Stimulated activated CD8-positive, alpha-beta memory T cell treated with anti-CD3 and anti-CD28 coated beads, Interleukin-7, amount 100 ng/mL, for 1 hour (primary cell): ENCODE measurements at places on chromosomes 13 and 19.

- DNase-seq, result no peak
Measured at GRCh38 chr13:26855921-26856320, 95.3 kb upstream of the GPR12 start.

- DNase-seq, result no peak
Measured at GRCh38 chr13:100620792-100621191, 32.2 kb upstream of the GGACT start.

DNA sequence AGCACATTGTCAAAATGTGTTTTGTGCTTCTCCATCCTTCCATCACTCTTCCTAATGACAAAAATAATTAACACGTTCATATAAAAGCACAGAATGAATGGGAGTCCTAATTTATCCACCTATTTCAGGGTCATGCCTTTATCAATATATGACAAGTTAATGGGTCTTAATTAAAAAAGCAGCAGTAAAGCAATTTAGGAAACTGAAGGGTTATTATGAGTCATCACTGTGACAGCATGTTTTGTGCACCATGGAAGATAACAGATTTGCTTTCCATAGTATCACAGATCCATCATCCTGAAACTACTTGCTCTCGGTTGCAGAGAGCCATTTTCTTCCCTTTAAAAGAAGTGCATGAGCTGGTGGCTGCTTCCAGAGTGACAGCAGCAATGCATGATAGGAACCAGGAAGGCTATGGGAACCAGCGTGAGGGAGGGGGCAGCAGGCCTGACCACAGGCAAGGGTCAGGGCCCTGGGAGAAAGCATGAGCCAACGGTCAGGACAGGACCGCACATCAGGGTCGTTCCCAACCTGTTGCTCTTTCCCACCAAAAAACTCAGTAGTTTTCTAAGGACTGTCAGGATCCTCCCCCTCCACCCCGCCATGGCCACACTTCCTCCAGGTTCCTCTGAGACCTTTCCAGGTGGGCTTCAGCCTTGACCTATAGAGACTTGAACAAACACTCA is 784.1 kb downstream of the UQCRFS1 start:
- DNase-seq, result no peak

DNA sequence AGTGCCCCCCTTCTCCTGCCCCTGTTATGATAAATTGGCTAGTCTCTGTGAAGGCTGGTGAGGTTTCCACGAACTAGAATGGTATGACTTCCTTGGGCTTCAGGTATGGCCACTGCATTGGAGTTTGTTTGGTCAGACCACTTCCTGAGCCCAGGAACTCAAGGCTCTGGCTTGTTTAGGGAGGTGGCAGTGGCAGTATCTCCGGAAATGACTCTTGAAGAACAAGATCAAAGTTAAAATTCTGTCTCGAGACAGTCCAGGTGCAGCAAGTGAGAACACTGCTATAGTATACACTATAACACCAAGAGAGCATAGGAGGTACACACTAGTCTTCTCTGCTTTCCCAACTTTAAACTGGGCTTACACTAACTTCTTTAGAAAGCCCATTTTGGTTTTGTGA is 309.1 kb downstream of the KLF12 start:
- DNase-seq, result no peak

DNA sequence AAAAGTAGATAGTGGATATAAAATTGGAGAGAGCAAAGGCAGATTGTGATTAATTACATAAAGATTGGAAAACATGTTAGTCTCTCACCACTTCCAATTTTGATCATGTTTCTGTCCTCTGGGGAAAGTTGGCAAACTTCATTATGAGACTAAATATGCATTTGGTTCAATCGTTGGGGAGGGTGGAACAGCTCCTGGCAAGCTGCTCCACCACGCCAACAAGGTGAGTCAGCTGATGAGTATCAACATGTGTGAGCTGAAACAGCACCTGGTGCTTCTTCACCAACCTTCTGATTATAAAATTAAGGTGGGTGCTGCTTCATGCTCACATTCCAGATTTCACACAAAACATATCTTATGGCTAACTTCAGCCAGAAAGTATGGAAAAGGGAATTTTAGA is 1784.6 kb downstream of the SLITRK5 start:
- DNase-seq, result no peak

GRCh38 chr13:51746802-51747201 is 57.2 kb downstream of the DHRS12 start:
- no peak for DNase-seq

DNA sequence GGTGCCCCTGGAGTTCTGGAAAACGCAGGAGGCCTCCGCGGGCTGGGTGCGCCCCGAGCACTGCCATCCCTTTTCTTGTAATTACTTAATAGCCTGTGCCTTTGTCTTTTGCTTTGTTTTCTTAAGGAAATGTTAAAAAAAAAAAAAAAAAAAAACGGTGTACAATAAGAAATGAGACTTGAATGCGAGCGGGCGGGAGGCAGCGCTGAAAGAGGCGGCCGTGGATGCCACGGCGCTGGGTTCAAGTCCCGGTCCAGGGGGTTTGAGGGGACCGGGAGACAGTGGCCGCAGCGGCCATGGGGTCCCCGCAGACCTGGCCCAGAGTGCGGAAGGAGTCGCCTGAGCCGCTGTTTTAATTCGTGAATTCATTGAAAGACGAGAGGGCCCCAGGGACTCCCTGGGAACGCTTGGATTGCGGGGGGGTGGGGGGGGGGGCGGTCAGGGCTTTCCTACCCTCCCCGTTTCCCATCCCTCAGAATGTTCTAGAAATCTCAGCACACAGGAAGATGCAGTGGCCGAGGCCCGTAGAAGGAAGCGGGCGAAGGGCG is 349.2 kb upstream of the ARGLU1 start:
- no peak for DNase-seq

DNA sequence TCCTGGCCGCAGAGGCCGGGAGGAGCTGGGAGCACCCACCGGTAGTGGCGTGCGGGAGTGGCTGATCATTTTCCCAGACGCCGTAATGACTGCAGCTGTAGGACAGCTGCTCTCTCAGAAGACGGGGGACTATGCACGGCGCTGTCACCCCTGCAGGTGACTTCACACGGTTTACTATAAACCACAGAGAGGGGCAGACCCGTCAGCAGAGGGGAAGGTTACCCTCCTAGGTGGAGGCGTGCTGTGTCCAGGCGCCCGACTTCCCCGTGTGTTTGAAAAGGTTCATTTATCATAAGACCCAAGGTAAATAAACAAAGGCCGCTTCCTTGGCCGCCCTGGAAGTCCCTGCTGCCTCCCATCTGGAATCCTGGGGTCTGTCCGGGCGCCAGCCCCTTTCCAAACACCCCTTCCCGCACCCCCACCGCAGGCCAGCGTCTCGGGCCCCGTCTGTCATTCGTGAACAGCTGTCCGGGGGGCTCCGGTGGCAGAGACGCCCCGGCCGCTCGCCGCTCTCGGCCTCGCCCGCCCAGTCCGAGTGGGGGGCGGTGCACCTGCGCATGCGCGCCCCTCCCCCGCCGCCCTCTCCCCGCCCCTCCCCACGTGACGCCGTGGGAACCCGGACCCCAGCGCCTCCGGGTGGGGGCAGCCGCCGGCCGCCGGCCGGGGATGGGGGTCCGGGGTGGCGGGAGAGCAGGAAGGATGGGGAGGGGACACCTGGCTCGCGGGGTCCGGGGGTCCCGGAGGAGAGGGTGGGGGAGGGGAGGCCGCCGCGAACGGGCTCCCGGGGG is 915 bp downstream of the SHC2 start:
- DNase-seq, result no peak

- DNase-seq, result no peak
Measured at GRCh38 chr19:4536798-4537197, 1.8 kb upstream of the PLIN5 start.

DNA sequence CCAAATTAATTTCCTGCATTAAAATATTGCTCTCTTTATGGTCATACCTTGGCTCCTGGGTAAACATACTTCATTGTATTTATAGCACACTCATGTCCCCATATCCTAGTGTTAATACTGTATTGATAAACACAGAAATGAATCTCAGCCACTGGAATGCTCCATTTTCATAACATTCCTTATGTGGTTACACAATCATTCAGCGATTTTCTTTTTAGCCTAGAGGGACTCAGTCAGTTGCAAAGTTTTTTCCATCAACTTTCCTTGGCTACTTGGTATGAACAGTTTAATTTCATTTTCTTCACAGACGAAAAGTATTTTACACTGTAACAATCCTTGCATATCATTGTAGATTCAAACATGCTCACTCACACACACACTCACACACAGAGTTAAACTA is 471.5 kb downstream of the FGF14 start:
- no peak for DNase-seq

- no peak for DNase-seq
Measured at GRCh38 chr19:5651361-5651760, 28.5 kb downstream of the SAFB start.

DNA sequence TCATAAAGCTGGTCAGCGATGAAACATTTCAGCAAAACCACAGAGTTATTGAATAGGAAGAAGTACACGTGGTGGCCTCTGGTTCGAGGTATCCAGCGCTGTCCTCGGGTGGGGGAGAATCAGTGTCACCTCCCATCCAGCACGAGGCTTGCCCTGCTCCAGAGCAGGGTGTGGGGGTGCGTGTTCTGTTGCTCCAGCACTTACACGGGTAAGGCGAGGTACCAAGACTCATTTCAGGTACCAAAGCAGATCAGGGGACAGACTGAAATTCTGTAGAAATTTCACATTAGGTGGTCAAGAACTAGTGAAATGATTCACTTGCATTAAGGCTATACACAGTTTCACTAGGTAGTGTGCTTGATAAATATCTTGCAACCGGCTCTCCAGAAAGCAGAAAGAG is 164.2 kb upstream of the SOX1 start:
- no peak for DNase-seq

- no peak for DNase-seq
Measured at GRCh38 chr13:24212674-24213073, 52.2 kb downstream of the SPATA13 start.

DNA sequence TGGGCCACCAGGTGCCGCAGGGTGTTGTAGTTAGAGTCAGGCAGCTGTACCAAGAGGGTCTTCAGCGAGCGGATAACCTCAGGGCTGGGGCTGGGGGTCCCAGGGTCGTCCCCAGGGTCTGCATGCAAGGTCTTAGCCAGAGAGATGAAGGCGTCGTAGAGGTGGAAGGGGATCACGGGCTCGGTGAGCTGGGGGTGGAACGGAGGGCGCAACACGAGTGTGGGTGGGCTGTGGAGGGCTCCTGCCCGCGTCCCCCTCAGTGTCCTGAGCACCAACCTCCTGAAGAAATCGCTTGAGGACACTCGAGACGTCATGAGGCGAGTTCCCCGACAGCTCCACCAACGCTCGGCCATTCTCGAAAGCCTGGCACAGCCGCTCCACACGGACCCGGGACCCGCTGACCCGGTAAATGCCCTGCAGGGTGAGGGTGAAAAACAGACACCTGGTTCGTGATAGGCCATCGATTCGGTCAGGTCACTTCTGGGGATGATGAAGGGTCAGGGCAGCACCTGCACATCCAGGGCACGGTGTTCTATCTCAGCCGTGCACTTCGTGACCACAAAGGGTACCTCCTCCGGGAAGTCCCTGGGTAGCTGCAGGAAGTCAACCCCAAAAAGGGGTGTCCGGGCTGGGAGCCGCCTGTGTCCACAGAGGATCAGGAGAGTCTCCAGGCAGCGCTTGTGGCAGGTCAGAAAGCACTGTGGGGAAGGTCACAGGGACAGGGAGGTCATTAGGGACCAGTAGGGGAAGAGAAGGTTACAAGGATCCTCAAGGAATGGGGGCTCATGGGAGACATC is 6.7 kb upstream of the LPAR2 start:
- DNase-seq, result no peak

GRCh38 chr19:41175801-41176777 is 16.9 kb upstream of the CYP2S1 start:
- no peak for DNase-seq

- no peak for DNase-seq
Measured at GRCh38 chr19:2132731-2133490, 18.5 kb downstream of the AP3D1 start.
